Activated naive CD4-positive, alpha-beta T cell (primary cell): ENCODE measurements at places on chromosomes 4 and X.
A peak's percentile ranks its signal among the peaks of the same experiment; 100 is the strongest.

DNA sequence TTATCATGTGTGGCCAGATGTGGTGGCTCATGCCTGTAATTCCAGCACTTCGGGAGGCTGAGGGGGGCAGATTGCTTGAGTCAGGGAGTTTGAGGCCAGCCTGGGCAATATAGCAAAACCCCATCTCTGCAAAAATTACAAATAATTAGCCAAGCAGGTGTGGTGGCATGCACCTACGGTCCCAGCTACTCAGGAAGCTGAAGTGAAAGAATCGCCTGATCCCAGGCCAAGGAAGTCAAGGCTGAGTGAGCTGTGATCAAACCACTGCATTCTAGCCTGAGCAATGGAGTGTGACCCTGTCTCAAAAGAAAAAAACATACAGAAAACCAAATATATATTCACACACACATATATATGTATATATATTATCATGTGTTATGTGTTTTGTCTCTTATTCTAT, 15.0 kb downstream of the APELA start:
- DNase-seq, result no peak

DNA sequence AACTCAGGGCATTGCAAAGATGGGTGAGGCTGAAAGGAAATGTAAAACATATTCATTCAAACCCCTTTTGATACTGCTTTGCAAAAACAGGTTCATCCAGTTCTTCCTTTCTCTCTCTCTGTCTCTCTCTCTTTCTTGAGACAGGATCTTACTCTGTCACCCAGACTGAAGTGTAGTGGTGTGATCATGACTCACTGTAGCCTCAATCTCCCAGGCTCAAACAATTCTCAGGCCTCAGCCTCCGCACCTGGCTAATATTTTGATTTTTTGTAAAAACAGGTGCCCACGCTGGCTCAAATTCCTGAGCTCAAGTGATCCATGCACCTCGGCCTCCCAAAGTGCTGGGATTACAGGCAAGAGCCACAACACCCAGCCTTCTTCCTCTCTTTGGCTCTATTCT, 15.6 kb upstream of the DCHS2 start:
- DNase-seq, result no peak

DNA sequence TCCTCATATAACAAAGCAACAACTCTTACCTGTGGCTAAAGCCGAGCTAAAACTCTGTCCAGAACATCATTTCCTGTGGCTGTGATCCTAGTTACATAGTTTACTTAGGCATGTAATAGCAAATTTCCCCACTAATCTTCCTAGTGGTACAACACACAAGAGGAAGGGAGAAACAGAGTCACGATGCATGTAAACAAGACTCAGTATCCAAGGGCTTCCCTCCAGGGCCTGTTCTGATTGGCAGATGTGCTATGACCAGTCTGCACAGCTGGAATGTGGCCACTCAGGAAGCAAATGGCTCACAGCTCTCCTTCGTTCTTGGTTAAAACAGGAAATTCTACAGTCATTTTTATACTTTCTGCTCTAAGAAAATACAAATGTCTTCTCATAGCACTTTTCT, 49.2 kb upstream of the PRSS48 start:
- no peak for DNase-seq

- DNase-seq, result no peak
Observed at GRCh38 chr4:185911556-185912064, 99.6 kb upstream of the SORBS2 start.

DNA sequence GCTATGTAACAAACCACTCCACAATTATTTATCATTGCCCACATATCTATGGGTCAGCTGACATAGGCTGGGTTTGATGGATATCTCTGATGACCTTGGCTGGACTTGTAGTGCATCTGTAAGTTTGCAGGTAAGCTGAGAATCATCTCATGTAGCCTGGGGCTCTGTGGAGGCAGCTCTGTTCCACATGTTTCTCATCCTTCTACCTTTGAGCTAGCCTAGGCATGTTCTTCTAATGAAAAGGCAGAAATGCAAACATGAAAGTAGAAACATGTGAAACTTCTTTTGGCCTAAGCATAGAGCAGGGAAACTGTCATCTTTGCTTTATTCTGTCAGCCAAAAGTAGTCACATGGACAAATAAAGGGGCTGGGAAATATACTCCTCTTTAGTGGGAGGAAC, 18.2 kb downstream of the MRPL1 start:
- DNase-seq, result no peak

- DNase-seq, result no peak
Observed at GRCh38 chr4:14967982-14968381, 34.3 kb upstream of the CPEB2 start.

DNA sequence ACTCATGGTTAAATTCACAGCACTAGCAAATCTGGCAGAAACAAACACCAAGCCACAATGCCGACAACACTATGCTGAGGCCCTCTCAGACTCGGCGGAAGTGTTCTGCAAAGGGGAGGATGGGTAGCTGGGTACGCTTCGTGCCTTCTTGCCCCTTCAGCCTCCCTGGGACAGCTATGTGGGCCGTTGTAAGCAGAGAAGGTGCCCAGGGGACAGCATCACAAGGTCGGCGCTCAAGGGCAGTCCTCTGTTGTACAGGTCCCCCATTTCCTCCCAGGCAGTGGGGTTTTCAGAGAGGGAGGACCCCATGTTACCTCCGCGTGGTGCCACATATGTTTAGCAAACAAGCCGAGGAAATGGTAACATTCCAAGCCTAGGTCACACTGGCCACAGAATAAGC, 173.6 kb downstream of the AFAP1 start:
- no peak for DNase-seq

DNA sequence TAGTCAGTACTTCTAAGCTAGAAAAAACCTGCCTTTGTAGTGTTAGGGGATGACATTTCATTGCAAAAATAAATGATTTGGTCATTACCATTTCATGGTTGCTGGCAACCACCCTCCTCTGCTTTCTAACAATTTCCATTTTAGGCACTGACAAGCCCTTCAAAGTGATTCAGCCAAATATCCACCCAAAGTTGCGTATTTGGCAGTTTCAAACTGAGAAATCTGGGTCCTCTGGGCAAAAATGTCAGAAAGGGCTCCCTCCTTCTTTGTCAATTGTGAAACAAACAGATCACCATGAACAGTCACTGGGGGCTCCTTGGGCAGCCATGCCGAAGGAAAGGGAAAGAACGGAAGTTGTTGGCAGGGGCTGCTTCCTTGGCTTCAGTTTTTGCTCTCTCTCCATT, 33.0 kb downstream of the PLAC1 start:
- DNase-seq, result no peak

GRCh38 chr4:85968945-85969819, 390.7 kb downstream of the MAPK10 start:
- DNase-seq, result no peak

DNA sequence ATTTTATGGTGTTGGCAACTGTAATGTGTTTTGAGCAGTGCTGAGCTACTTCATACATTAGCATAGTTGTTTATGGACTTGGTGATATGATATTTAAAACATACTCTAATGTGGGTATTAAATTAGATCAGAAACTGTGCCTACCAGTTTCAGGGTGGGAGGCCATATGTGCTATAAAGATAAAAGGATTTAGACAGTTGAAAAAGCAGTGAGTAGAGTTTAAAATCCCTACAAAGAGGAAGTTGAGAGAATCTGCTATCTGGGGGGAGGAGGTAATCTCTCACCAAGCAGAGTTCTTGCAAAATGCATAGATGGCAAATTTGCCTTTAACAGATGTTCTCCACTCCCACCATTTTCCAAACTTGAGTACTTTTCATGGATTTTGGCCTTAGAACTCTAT, 154.5 kb downstream of the SPOCK3 start:
- no peak for DNase-seq

DNA sequence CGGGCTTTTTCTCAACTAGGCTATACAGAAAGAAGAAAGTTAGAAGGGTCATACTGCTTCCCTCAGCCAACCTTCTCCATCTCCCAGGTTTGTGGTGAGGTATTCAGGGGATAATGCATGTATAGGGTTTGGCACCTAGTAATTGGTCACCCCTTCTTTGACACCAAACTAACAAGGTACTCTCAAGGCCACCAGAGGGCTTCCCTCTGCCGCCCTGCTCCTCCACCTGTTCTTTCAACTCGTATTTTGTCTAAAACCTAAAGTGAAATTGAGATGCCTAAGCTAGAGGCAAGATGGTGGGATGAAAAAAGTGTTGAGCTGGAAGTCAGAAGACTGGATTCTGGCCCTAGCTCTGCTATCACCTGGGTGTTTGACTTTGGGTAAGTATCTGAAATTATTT, 22.0 kb downstream of the CT47C1 start:
- no peak for DNase-seq

GRCh38 chr4:37879365-37879764, 11.5 kb upstream of the TBC1D1 start:
- no peak for DNase-seq

DNA sequence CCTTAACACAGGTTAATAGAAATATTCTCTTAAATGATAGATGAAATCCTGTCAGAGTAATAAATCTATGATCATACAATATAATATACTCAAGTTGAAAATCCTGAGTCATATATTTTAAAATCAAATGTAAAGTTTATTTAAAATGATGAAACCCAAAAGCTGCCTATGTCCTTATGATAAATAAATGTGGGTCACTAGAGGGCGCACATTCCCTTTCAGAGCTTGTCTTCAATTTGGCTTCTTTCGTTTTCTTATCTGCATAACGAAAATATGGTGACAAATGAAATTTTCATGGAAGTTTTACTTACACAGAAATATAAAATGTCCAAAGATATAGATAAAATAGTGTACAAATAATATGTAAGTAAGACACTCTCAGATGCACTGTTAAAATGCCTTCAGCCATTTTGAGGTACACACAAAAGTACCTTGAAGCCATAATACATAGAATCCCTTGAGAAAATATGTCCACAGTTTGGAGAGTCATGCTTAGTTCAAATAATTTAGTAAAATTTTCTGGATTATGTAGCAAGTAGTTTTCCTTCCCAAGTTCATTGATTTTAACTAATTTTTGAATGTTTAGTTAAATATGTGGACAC, 680.4 kb downstream of the DMD start:
- DNase-seq, result no peak

- no peak for DNase-seq
Observed at GRCh38 chr4:74453037-74453635, 8.2 kb downstream of the AREG start.

- no peak for DNase-seq
Observed at GRCh38 chrX:15464704-15465103, 28.4 kb downstream of the PIR start.

DNA sequence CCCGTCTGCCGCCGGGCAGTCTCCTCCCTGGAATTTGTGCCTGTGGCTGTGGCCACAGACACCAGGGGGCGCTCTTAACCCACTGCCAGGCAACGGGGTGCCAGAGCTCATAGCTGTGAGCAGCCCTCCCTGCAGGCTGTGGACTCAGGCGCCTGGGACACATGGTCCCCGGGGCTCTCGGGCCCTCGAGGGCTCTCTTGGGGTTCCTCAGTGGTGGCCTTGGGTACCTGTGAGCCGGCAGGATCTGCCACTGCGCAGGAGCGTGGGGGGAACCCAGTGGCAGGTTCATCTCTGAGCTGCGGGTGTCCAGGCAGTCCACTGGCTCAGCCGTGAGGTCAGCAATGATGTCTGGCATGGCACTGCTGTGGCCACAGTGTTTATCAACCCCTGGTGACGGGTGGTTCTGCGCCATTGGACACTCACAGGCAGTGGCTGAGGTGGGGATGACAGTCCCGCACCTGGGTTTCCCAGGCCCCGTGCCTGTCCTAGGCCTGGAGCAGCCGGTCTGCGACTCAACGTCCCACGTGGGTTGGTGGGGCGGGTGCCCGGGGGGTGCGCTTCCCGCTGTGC, 37.2 kb downstream of the PCGF3 start:
- DNase-seq, result peak; percentile 46

DNA sequence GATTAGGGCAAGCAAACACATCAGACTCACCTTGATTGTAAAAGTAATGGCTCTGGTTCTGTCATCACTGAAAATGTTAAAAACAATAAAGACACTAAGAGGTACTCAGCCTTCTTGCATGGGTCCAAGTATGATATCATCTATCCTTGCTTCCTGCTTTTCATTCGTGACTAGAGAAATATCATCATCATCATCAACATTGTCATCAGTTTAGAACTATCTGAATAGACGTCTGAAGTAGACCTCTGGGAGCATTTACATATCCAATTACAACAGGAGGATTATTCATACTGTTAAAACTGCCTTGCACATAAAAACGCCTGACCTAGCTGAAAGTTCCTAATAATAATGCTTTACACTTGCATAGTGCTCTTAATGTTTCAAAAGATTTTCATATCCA, 9.8 kb upstream of the FRAS1 start:
- DNase-seq, result no peak

DNA sequence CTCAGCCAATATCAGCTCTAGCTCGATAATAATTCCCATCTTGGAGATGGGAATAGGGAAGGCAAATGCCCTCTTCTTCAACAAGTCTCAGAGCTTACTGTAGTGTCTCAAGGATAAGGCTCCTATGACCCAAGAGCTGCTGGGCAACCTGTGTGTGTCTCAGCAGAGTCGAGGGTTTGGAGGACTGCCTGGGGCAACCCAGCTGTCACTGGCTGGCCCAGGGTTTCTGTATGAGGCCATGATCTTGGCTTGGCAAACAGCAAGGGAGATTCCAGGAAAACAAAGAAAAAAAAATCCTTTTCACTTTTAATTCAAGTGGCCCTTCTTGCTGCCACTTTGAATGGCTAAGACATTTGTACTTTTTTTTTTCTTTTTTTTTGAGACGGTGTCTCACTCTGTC, 34.4 kb downstream of the TMSB4X start:
- no peak for DNase-seq

GRCh38 chrX:137362583-137362982, 203.3 kb upstream of the ZIC3 start:
- DNase-seq, result no peak

DNA sequence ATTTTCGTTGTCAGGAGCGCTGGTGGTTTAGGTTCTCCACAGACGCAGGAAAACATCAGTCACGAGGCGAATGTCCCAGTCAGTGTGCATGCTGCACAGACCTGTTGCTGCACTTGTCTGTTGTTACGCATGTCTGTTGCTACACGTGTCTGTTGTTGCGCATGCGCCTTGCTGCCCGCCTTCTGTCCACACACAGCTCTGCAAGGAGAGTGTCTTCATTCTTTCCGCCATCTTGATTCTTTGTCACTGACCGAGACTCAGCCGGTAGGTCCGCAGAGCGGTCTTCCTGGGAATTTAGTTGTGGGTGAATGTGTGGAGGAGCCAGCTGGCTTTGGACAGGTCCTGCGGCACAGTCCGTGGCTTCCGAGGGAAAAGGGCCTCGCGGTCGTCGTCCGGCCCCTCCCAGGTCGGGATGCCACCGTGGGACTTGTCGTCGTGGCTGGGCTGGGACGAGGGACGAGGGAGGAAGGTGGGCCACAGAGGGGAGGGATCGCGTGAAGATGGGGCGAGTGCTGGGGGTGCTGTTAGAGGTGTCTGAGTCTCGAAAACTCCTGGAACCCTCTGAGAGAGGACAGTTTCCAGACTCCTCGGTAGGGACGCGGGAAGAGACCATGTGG, at the start of gene PAGE2B:
Gene PAGE2B (plus strand): TSS at position 180 of the 617 bp plus-strand sequence. CDS start 1,012 bp downstream, outside the sequence.
- no peak for DNase-seq

GRCh38 chr4:78019414-78019813, 37.7 kb upstream of the FRAS1 start:
- no peak for DNase-seq

DNA sequence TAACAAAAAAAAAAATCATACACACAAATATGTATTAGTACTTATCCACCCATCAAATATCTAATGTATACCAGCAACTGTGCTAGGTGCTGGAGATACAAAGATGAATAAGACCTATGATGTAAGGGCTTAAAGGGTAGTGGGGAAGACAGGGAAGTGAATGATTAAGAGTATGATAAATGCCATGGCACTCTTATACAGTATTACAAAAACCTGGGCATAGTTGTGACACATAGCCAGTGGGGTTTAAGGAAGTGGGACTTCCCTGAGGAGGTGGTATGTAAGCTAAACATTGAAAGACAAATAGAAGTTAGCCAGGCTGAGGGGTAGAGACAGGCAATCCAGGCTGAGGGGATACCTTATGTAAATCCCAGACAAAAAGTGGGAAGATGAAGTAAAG, 23.5 kb downstream of the CHM start:
- no peak for DNase-seq
